RKO (cell line): ENCODE measurements at places on chromosomes 6 and 20.

GRCh38 chr20:44166008-44166407, 21.0 kb downstream of the JPH2 start:
- DNase-seq, result no peak

DNA sequence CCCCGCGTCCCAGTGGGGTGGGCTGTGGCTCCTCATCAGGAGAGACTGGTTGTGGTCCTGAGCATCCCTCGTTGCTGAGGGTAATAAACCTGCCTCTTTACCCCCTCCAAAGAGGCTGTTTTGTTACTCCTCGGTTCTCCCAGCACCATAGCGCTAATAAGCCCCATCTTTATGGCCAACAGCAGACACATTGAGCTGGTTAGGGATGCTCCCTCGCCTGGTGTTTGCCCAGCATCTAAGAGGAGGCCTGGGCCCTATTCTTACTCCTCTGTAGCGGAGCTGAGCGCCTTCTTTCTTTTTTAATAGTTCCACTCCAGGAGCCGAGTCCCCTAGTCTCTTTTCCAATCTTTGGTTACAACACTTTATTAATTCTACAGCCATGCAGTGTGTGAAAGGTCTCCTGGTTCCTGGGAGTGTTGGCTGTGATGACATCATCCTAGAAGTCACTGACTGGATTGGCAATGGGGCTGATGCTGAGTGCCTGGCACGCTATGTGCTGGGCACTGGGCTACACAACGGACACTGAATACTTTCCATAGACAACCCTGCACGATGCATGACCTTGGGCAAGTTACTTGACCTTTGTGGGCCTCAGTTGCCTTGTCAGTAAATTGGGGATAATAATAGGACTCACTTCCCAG, 50.6 kb upstream of the CCDC167 start:
- peak; percentile 4 for DNase-seq

DNA sequence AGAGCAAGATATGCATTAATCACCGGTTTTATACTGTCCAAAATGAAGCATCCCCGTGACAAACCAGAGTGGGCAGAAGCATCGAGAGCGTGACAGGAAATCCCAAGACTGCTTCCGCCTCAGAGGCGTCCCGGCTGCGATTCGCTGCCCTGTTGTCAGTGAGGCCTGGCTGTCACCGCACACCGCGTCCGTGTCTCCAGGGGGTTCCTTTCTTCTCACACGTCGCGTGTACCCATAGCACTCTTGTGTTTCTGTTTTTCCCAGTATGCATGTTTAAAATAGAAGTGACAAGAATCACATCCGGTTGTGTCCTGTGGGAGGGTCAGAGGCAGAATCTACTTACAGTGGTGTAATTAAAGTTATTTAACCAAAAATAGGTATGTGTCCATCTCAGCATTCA, 8.3 kb upstream of the ADRM1 start:
- DNase-seq, result no peak

DNA sequence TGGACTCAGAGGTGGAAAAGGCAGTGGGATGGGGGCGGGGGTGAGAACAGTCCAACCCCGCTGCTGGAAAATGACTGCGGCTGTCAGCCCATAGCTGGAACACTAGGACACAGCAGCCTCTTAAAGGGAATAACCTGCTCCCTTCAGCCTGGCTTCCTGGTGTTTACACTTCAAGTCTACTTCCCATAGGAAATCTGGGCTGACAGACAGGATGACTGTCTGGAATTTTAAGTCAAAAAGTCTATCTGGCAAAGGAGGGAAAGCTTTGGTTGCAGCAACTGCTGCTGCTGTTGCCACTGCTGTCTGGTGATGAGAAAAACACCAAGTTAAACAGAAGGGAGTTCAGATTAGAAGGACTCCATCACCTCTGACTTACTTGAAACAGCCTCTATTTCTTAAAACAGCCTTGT, 44.9 kb downstream of the TNFRSF21 start:
- DNase-seq, result no peak

DNA sequence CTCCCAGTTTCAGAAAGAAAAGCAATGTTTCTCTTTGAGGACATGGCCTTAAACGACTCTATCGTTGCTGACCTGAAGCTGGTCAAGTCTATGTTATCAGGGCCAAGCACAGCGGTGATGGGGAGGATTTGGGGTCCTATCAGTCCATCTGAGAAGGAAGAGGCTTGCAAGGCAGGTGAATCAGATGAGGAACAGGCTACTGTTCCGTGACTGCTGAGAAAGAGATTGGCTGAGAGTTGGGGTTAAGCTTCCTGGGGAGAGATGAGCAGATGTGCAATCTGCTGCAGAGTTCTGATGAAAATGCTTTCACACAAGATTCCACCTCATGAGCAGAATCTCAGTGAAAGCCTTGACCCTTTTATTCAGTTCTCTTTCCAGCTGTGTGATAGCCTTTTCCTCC, 168.3 kb upstream of the STMND1 start:
- no peak for DNase-seq

DNA sequence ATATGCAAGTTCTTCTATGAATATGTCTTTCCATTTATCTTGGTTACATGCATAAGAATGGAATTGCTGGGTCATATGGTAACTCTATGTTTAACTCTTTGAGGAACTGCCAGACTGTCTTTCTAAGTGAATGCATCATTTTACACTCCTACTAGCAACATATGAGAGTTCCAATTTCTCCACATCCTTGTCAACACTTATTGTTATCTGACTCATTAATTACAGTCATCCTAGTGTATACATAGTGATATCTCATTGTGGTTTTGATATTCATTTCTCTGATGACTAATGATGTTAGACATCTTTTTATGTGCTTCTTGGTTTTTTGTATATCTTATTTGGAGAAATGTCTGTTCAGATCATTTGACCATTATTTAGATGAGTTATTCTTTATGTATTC, 96.7 kb upstream of the LAMP5 start:
- DNase-seq, result peak; percentile 71

GRCh38 chr6:21992178-21992967, 304.5 kb downstream of the PRL start:
- peak; percentile 40 for DNase-seq

- DNase-seq, result no peak
Observed at GRCh38 chr6:5994234-5994998, 12.3 kb downstream of the NRN1 start.

- peak; percentile 11 for DNase-seq
Observed at GRCh38 chr6:49072146-49072545, 390.9 kb downstream of the MMUT start.
